ENCODE measurements at places on chromosomes 2 and 18. TPM values are rescaled to one million over a fixed set of nuclear protein-coding genes. Genes with fewer than 3 reads are reported as not detected.

The SULT1C4 gene
- polyA plus RNA-seq: 36.6 TPM

The KLHL41 gene
- polyA plus RNA-seq: 2.5 TPM

The CHRND gene
- 0.40 TPM for polyA plus RNA-seq

The CFLAR gene
- polyA plus RNA-seq: 28.2 TPM

The PROKR1 gene
- polyA plus RNA-seq: 5.0 TPM

The CFAP221 gene
- polyA plus RNA-seq: 16.2 TPM

The RAB12 gene
- polyA plus RNA-seq: 62.6 TPM

The TNFAIP6 gene
- polyA plus RNA-seq: 1.5 TPM

The GPAT2 gene
- 3.4 TPM for polyA plus RNA-seq

The STPG4 gene
- 0.74 TPM for polyA plus RNA-seq

- H3K36me3 ChIP-seq: no peaks in the 10 kb centered on the region
- no peak overlapping the region for H3K4me3 ChIP-seq
- H3K4me1 ChIP-seq: no peaks in the 10 kb centered on the region
- no peak for DNase-seq
These were observed 72.3 kb downstream of the CMPK2 start for GRCh38 chr2:6793371-6793770.

DNA sequence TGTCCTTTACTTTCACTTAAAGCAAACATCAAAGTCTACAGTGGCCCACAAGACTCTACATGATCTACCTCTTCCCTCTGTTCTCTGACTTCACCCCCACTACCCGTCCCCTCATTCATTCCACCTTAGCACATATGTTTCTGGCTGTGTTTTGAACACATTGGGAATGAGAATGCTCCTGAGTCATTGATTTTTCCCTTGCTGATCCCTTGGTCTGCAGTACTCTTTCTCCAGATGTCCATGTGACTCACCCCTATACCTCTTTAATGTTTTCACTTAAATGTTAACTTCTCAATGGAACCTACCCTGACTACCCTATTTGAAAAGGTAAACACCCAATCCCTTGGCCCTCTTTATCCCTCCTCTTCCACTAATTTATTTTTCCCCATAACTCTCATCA lies 30.7 kb upstream of the FRZB start:
- H3K4me3 ChIP-seq: no peak overlapping the region
- no peaks in the 10 kb centered on the region for H3K27me3 ChIP-seq
- H3K27ac ChIP-seq: no peak overlapping the region
- no peaks in the 10 kb centered on the region for H3K4me1 ChIP-seq

GRCh38 chr2:207481924-207482323 lies 47.8 kb upstream of the CREB1 start:
- no peak for DNase-seq
- H3K4me3 ChIP-seq: no peak overlapping the region
- no peaks in the 10 kb centered on the region for H3K36me3 ChIP-seq
- no peak overlapping the region for H3K27ac ChIP-seq
- H3K27me3 ChIP-seq: no peaks in the 10 kb centered on the region

- no peak for DNase-seq
- no peak overlapping the region for H3K4me3 ChIP-seq
- H3K4me1 ChIP-seq: no peaks in the 10 kb centered on the region
- no peaks in the 10 kb centered on the region for H3K36me3 ChIP-seq
- no peaks in the 10 kb centered on the region for H3K27me3 ChIP-seq
These were observed 314.8 kb downstream of the MBD2 start for GRCh38 chr18:53909668-53910067.

DNA sequence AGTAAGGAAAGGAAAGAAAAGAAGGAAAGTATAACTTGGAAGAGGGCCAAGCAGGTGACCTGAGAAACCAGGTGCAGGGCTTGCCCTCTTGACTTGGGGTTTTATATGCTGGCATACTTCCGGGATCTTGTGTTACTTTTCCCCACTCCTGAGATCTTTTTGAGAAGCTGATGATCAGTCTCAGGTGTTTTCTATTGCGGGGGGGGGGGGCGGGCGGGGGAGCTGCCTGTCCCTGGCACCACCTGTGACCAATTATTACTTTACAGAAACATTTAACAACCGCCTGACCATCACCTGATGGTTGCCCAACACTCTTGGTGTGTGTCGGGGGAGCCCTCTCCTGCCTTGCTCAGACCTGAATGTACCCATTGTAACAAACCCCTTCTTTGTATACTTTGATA lies 6.9 kb upstream of the CASP10 start:
- H3K36me3 ChIP-seq: peaks cover 2% of the 10 kb centered on the region
- H3K27ac ChIP-seq: no peak overlapping the region
- no peak overlapping the region for H3K4me3 ChIP-seq
- no peaks in the 10 kb centered on the region for H3K27me3 ChIP-seq
- no peaks in the 10 kb centered on the region for H3K4me1 ChIP-seq

DNA sequence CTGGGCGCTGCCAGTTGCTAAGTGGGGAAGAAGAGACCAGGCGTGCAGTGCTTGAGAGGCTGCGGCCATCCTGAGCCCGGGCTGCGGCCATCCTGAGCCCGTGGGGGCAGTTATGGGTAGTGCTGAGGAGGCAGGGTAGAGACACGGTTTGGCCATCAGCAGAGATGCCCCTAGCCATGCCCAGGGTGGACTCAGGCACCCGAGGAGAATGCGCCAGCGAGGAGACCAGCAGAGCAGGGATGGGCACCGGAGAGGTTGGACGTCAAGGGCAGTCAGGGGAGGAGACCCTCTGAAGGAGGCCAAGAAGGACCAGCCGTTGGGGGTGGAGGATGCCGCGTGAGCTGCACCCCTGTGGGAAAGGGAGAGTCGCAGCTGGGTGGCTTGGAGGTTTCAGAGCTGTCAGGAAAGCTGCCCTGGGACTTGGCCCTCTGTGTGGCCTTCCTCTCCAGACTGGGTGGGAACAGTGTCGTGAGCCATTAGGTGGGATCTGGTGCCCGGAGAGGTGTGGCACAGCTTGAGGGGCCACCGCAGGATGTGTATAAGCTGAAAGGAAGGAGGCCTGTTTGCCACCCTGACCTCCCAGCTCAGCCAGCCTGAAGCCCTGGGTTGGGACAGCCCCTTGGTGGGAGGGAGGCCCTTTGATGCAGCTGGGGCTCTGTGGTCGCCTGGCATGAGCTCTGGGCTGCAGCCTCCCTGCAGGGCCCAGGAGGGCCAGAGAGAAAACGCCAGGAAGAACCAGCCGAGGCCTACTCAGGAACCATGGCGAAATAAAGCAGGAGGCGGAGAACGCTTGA lies 56.0 kb downstream of the SH3BP4 start:
- DNase-seq: no peak
- peaks cover 59% of the 10 kb centered on the region for H3K4me1 ChIP-seq
- H3K27ac ChIP-seq: no peak overlapping the region

DNA sequence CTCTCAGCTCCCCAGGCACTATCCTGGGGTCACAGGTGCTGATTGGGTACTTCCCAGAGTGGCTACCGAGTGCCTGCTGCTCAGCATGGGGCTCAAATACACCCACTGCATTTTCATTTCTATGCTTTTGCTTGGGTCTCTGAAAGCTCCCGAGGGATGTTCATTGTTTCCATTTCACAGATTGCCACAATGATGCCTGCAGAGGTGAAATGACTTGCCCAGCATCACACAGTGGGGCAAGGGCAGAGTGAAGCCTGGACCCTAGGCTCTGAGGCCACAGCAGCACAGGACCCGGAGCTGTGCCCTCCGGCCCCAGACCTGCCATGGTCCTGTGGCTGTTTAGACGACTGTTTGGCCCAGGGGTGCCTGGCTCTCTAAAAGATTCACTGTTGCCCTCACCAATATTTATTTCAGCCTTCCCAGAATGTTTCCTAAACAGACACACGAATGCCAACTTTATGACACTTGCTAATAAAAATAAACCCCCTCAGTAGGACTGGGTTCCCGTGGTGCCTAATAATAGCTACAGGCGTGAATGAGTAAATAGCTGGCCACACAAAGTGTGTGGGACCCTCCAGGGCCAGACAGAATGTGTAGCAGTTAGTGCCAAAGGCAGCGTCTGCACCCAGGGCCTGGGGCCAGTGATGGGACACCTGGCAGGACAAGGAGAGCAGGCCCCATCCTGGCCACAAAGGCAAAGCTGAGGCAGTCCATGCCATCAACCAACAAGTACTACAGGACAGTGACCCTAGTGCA lies 11.5 kb upstream of the ST8SIA5 start:
- DNase-seq: no peak
- H3K4me3 ChIP-seq: no peak overlapping the region
- no peaks in the 10 kb centered on the region for H3K27me3 ChIP-seq
- H3K36me3 ChIP-seq: no peaks in the 10 kb centered on the region

GRCh38 chr2:237556773-237557632 lies 9.4 kb upstream of the PRLH start:
- no peak overlapping the region for H3K27ac ChIP-seq
- no peak for DNase-seq
- no peaks in the 10 kb centered on the region for H3K36me3 ChIP-seq
- H3K4me3 ChIP-seq: no peak overlapping the region
- peaks cover 11% of the 10 kb centered on the region for H3K4me1 ChIP-seq

GRCh38 chr2:69080071-69080470 lies 67.1 kb downstream of the ANTXR1 start:
- H3K36me3 ChIP-seq: peaks cover 20% of the 10 kb centered on the region
- no peak for DNase-seq
- no peak overlapping the region for H3K4me3 ChIP-seq
- H3K4me1 ChIP-seq: peaks cover 14% of the 10 kb centered on the region
- no peaks in the 10 kb centered on the region for H3K27me3 ChIP-seq

- no peaks in the 10 kb centered on the region for H3K27me3 ChIP-seq
- DNase-seq: no peak
- H3K27ac ChIP-seq: no peak overlapping the region
- no peaks in the 10 kb centered on the region for H3K36me3 ChIP-seq
These were observed 122.0 kb upstream of the MGAT5 start for GRCh38 chr2:134131681-134132489.

- peaks cover 46% of the 10 kb centered on the region for H3K27me3 ChIP-seq
- no peak overlapping the region for H3K27ac ChIP-seq
- no peak for DNase-seq
- peak overlapping the region; percentile 29 for H3K4me3 ChIP-seq
- no peaks in the 10 kb centered on the region for H3K36me3 ChIP-seq
- H3K4me1 ChIP-seq: peaks cover 18% of the 10 kb centered on the region
These were observed 797 bp downstream of the NXPH2 start for GRCh38 chr2:138779406-138779780.

DNA sequence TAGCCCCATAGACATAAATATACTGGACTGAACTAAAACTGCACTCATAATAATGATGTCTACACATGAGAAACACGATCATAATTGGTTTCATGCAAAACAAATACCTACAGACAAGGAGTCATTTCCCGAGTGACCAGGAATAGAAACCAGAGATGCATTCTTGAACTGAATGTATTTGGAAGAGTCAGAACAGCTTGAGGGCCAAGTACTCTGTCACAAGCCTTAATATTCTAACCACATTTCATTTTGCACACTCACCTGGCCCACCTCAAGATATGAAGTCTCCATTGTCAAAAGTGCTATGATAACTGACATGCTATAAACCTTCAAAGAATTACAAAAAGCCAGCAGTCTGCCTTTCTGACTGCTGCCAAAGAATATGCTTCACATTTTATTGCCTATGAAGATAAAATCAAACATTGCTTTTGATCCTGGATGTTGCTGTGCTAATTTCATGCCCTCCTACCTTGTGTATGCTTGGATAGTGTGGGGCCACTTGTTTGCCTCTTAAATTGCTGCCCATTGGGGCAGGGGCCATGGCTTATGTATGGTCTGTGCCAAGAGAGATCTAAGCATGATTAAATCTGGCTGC lies 18.9 kb upstream of the ASAP2 start:
- DNase-seq: no peak
- no peak overlapping the region for H3K4me3 ChIP-seq
- peaks cover 21% of the 10 kb centered on the region for H3K4me1 ChIP-seq
- no peaks in the 10 kb centered on the region for H3K36me3 ChIP-seq

DNA sequence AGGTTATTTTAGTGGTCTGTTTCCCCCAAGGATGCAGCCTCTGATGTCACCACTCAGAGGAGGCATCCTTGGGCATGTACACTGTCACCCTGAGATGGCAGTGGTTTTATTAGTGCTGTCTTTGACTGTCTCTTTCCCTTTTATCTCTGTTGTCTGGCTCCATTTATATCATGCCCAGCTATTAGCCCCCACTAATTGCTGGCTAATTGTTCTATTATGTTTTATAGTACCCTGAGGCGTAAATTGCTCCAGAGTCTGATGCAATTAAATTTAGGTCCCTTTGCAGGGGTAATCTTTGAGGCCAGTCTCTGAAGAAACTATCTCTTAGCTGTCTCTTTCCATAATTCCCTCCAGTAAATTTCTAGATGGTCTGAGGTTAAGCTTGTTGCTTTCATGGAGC lies 301.0 kb upstream of the KLHL29 start:
- H3K4me3 ChIP-seq: no peak overlapping the region
- DNase-seq: no peak
- no peak overlapping the region for H3K27ac ChIP-seq
- H3K27me3 ChIP-seq: no peaks in the 10 kb centered on the region
- no peaks in the 10 kb centered on the region for H3K36me3 ChIP-seq

DNA sequence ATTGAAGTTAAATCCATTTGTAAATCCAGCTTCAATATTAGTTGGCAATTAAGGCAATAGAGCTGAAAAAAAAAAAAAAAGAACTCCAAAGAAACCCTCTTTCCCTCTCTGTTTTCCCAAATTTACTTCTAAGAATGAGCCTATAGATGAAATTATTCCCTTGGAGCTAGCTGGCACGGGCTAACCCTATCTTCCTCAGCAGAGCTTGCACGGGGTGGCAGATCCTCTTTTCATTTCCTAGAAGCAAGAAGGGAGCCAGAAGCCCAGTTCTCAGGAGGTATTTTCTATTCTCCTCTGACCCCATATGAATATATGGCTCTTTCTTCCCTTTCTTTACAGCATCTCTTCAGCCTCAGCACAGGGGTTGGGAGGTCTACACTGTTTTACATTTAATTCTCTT lies 426.0 kb downstream of the TGIF1 start:
- H3K4me1 ChIP-seq: no peaks in the 10 kb centered on the region
- no peak for DNase-seq
- H3K36me3 ChIP-seq: peaks cover 13% of the 10 kb centered on the region
- H3K27ac ChIP-seq: no peak overlapping the region
- H3K4me3 ChIP-seq: no peak overlapping the region

DNA sequence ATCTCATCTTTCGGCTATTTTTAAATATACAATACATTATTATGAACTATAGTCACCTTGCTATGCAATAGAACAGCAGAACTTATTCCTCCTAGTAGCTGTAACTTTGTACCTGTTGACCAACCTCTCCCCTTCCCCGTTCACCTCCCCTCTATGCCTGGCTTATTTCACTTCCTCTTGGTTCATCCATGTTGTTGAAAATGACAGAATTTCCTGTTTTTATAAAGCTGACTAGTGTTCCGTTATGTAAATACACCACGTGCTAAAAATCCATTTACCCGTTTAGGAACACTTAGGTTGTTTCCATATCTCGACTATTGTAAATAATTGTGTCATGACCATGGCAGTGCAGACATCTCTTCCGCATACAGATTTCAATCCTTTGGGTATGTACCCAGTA lies 10.3 kb downstream of the ALPI start:
- no peak for DNase-seq
- no peak overlapping the region for H3K27ac ChIP-seq
- H3K4me3 ChIP-seq: no peak overlapping the region
- H3K36me3 ChIP-seq: no peaks in the 10 kb centered on the region
- no peaks in the 10 kb centered on the region for H3K27me3 ChIP-seq

DNA sequence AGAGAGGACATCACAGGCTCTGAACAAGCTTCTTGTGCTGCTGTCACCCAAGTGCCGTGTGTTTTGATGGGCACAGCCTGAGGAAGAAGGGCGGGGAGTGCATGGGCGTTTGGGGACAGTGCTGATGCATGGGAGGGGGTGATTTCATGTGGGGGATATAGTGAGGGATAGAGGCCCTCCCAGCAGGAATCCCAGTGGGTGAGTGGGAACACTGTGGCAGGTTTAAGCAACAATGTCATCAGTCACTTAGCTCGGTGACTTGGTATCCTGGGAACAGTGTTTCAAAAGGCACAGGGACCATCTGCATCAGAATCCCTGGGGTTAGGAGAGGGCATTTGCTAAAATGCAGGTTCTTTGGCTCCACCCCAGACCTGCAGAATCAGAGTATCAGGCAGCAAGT lies 609 bp downstream of the SIGLEC15 start:
- DNase-seq: no peak
- peaks cover 27% of the 10 kb centered on the region for H3K4me1 ChIP-seq
- no peak overlapping the region for H3K4me3 ChIP-seq

All from spinal cord (tissue), 10 donors.